ENCODE measurements at places on chromosomes 11 and 22. TPM values are rescaled to one million over a fixed set of nuclear protein-coding genes. Genes with fewer than 3 reads are reported as not detected.

The GTSE1 gene
- 15.3 TPM for total RNA-seq

The SPDYC gene
- total RNA-seq, result not detected

The ACTN3 gene
- not detected for total RNA-seq

The FAT3 gene
- not detected for total RNA-seq

The OR8G5 gene
- not detected for total RNA-seq

The BAIAP2L2 gene
- 0.22 TPM for total RNA-seq

The CEP126 gene
- total RNA-seq, result 4.8 TPM

The PICALM gene
- total RNA-seq, result 231 TPM

The GAL3ST1 gene
- not detected for total RNA-seq

The LBHD1 gene
- 18.4 TPM for total RNA-seq

The C11orf42 gene
- total RNA-seq, result not detected

The CDON gene
- total RNA-seq, result 2.1 TPM

DNA sequence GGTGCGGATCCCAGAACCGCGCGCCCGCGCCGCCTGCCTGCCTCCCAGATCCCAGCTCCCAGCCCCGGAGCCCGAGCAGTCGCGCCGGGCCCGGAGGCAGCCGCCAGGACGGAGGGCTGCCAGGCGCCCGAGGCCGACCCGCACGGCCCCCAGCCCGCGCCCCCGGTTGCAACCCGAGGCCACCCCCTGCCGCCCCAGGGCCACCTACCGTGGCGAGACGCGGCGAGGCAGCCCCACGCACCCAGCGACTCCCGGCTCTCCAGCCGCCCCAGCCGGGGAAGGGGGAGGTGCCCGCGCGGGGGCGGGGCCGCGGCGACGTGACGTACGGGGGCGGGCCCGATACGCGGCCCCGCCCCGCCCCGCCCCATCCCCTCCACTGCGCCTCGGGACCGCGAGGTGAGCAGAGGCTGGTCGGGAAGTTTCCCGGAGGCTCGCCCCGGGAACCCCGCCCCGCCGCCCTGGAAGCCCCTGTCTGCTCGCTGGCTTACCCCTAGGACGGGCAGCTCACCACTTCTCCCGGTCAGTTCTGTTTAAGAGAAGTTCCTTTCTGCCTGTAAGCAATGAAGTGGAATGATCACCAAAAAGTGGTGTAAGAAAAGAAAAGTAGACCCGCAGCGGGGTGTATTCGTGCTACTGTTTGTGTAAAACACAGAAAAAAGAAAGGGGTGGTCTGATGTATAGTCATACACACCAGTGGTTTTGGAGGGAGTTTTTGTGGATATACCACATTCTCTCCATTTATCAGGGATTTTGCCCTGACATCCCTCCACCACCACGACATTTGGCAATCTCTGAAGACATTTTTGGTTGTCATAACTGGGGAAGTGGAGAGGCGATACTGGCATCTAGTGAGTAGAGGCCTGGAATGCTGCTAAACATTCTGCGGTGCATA, at the start of gene TPST2:
Gene TPST2 (minus strand): TSS at position 288 of the 892 bp plus-strand sequence. CDS start 48,502 bp downstream, outside the sequence.
- peak; percentile 91 for DNase-seq

DNA sequence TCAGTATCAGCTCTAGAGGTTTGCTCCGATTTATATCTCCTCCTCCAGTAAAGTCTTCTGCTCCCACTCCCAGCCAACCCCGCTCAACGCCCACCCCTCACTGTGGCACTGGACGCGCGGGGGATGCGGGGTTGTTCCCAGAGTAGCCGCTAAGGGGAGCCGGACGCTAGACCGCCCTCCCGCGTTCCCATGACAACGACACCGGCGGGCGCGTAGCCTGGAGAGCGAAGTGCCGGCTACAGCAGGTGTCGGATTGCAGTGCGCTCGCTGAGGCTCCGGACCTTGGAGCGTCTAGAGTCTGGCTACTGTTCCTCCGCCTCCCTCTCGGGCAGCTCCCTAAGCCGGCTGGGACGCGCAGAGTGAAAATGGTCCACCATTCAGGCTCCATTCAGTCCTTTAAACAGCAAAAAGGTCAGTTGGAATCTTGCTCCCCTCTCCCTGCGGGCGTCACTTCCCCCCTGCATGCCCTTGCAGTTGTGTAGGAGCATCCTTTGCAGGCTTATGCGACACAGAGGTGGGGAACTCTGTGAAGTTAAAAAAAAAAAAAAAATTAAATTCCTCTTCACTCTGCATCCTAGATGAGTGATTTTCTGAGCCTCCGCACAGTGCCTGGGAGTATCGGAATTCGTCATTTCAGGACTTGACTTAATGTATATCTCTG, at the start of gene ANO3:
Gene ANO3 (plus strand): TSS at position 220 of the 661 bp plus-strand sequence. CDS start 146 bp downstream, at position 366.
- no peak for DNase-seq

- no peak for DNase-seq
Measured at GRCh38 chr11:118657709-118658428, 21.6 kb downstream of the TREH start.

DNA sequence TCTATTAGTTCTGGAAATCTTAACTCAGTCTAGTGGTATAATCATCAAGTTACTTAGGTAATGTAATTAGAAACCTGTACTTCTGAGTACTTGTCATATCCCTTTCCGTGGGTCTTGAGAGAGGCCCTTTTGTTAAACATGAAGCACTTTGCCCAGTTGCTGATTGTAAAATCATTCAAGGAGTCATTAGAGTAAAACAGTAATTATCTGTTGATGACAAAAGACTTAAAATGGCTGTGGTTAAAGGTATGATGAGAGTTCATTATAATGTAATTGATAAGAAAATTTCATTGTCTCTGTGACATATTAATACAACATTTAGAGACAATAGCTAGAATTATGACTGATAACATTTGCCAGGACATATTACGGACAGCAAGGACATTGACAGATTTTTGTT, 34.3 kb downstream of the PRR5L start:
- no peak for DNase-seq

DNA sequence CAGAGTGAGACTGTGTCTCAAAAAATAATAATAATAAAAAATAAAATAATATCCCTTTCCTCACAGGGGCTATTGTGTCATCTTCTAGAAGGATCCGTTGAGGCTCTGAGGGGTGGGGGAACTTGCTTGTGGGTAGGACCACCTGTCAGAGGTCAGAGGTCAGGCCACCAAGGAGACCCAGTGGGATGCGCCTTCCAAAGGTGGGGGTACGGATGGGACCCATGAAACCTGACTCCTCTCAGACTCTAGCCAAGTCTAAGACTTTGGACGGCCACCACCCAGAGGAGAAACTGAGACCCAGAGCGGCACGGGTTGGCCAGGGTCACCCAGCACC, 367 bp upstream of the MMP11 start:
- peak; percentile 65 for DNase-seq

- no peak for DNase-seq
Measured at GRCh38 chr11:102921587-102922220, 33.8 kb downstream of the MMP13 start.

GRCh38 chr11:12958986-12959385, 50.1 kb upstream of the RASSF10 start:
- DNase-seq, result no peak

GRCh38 chr22:28018461-28018927, 99.4 kb upstream of the PITPNB start:
- no peak for DNase-seq

GRCh38 chr11:73376803-73377629, 817 bp downstream of the RELT start:
- peak; percentile 90 for DNase-seq

DNA sequence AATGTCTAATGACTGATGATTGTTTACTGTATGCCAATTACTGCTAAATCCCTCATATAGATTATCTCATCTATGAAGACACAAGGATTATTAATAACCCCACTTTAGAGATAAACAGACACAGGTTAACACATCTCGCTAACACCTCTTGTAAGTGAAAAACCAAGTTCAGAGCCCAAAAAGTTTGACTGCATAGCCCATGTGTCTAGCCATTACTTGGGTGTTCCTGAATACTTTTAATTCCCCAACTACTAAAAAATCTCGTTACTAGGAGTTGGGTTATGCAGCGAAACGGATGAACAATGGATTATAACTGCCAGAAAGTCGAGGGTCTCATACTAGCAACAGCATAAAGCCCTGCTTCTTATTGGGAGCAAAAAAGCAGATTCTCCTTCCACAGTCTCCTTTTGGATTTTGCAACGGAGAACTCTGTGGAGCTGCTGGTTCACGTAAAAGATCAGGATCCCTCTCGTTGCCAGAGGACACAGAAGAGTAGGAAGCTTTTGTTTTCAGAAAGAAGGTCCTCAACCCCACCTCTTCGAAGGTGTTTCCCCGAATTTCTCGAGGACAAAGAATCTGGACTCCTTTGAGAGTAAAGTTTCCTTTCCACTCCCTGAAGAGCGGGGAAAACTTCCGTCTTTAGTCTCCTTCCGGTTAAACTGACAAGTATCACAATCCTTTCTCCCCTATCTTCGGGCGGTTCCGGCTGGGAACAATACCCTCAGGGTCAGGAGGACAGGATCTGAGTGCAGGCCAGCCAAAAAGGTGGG, 979 bp downstream of the ZBED5 start:
- peak; percentile 73 for DNase-seq

DNA sequence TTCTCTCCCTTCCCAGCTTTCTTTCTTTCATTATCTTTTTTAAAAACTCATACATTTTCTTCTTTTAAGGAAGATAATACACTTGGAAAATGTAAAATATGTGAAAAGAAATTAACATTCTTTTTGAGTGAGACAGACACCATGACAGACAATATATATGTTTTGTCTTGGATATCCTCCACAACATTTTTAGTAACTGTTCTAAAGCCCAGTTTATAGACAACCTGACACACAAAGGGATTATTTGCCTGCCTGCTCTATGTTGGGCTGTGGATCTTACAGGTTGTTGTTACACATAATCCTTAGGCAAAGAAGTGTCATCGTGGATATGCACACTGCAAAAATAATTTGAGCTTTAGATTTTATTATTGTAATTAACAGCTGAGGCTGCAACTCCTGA, 301.4 kb upstream of the PDGFD start:
- DNase-seq, result no peak

DNA sequence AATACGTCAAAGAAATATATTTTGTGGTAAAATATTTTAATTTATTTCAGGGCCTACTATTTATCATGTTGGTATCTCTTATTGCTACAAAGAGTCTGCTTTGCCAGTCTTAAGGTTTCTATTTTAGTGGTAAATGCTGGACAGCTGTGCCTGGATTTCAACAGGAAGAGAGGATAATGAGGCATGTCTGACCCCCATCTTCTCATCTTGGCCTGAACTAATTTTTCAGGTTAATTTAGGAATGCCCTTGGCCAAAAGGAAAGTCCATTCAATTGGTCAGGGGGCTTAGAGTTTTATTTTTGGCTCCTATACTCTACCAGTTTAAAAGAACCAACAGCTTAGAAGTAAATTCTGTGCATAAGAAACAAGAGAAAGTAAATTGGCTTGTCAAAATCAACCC, 428.2 kb downstream of the LUZP2 start:
- no peak for DNase-seq

DNA sequence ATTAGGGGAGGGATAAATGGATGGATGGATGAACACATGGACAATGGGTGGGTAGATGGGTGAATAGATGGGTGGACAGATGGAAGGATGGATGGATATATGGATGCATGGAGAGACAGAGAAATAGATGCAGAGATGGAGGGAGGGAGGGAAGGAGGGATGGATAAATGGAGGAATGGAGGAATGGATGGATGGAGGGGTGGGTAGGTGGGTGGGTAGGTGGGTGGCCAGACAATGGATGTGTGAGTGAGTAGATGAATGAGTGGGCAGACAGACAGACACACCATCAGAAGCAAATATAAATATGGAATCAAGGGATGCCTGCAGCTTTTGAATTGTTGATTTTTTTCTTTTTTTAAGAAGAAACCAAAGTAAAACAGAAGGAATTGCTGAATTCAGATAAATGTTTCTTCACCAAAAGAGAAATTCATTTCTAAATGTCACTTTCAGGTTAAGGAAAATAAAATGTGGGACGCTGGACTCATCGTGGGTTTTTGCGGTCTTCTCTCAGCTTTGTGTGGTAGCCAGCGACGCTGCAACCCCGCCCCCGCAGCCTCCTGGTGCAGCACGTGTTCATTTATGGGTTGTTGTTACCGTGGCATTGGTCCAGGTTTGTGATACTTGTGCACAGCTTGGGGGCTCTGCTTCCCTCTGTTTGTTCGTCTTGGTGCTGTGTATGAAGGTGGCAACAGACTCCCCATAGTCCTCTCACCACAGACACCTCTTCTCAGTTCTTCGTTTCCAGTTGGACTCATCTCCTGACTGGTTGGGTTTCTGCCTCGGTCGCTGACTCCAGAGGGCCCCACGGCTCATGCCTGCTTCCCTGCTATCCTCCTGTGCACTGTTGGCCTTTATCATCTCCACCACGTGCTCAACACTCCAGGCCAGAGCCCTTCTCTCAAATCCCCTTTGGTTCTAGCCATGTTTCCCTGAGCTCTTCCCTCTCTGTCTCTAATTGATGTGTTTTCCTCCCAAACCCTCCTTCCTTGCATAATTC, 76.4 kb downstream of the CDKN1C start:
- no peak for DNase-seq

- peak; percentile 87 for DNase-seq
Measured at GRCh38 chr22:35352214-35353111, 28.4 kb upstream of the HMOX1 start.

DNA sequence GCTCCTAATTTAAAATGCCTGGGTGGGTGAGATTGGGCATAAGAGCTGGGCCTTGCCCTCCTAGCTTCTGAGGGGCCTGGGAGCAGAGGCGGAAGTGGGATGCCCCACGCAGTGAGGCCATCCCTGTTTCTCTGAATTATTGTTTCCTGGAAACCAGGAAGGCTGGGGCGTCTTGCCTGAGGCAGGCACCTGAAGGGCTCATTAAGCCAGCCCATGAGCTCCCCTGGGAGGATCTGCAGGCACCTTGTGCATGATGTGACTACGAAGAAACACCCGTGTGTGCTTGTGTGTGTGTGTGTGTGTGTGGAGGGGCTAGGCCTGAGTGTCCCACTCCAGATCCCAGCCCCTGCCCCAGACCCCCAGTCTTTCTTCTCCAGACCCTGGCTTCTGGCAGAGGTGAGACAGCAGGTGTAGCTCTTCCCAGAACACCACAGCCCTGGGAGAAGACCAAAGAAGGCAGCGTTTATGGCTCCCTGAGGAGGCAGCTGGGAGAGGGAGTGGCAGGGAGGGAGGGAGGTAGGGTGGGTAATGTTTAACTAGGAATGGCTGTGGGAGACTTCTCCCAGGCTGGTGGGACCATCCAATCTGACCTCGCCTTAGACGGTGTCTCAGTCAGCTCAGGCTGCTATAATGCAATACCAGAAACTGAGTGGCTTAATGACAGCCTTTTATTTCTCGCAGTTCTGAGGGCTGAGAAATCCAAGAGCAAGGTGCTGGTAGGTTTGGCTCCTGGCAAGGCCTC, 2.1 kb upstream of the BATF2 start:
- no peak for DNase-seq

- DNase-seq, result no peak
Measured at GRCh38 chr22:39960791-39961746, 872 bp downstream of the TMA7B start.
